ENCODE measurements at places on chromosomes 2 and 18. TPM values are rescaled to one million over a fixed set of nuclear protein-coding genes. Genes with fewer than 3 reads are reported as not detected.

DNA sequence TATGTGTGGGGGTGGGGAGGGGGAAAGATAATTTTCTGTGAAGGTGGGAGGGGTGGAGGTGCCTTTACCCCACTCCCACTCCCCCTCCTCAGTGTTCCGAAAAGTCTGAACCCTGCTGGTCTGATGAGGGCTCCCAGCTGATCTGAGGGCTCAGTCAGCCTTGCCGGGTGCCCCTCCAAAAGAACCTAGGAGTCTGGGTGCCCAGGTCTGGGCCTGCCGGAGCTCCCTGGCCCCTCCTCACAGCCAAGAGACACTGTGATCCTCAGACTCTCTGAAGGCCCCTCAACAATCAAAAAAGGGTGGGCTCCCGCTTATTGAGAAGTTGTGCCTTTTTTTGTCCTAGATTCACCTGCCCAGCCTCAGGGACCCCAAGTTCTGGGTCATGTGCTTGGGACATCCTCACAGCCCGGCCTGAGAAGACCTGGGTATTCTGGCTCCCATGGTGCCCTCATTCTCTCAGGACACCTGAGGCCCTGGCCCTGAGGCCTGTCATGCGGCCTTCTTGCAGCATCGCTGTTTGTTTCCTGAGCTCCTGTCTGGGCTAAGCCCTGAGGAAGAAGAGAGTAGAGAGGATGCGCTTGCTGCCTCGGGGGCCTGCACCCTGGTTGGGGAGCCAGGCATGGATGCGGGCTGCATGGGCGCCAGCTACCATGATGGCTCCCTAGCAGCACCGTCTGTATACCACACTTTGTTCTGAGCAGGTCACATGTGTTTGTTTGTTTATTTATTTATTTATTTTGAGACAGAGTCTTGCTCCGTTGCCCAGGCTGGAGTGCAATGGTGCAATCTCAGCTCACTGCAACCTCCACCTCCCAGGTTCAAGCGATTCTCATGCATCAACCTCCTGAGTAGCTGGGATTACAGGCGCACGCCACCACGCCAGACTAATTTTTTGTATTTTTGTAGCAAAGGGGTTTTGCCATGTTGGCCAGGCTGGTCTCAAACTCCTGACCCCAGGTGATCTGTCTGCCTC lies 44.0 kb downstream of the SDC1 start:
- no peak for DNase-seq

DNA sequence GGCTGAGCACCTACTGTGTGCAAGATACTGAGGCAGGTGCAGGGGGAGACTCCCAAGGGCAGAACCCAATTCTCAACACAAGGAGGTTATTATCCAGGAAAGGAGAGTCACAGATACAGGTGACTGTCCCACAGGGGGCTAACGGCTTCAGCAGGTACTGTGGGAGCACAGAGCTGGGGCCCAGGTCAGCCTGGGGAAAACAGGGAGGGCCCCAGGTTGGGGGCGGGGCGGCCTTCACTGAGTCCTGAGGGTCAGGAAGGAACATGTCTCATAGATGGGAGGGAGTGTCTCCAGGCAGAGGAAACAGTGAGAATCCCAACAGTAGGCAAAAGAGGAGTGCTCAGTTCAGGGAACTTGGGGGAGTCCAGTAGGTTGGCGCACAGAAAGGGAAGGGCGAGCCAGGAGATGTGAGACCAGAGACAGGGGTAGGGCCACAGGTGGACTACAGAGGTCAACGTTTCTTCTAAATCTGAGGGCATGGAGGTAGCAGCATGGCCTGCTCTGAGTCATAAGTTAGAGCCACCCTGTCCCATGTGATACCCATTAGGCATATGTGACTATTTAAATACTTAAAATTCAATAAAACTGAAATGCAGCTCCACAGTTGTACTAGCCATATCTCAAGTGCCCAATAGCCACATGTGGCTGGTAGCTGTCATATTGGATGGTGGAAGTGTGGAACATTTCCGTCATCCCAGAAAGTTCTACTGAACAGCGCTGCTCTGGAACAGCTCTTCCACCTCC lies 157.2 kb downstream of the TTC32 start:
- no peak for DNase-seq

- DNase-seq, result no peak
These were observed 44.4 kb downstream of the RAB27B start for GRCh38 chr18:54872681-54873080.

GRCh38 chr2:164911832-164912231 lies 43.5 kb downstream of the SLC38A11 start:
- DNase-seq, result no peak

DNA sequence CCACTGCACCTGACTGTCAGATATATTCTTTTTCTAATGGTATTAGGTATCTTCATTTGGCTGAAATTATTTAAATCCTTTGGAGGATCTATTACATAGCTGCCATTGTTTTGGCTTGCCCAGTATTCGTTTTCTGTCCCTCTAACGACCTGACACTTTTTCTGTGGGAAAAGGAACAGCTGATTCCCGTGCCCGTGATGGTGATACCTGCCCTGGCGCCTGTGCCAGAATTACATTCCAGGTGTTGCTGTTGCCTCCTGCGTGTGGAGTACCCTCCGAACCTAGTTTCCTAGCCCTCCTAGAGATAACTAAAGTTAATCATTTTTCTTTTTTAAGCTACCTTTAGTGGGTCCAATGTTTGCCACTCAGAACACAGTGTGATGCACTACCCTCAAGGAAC lies 14.0 kb downstream of the HOXD1 start:
- no peak for DNase-seq

DNA sequence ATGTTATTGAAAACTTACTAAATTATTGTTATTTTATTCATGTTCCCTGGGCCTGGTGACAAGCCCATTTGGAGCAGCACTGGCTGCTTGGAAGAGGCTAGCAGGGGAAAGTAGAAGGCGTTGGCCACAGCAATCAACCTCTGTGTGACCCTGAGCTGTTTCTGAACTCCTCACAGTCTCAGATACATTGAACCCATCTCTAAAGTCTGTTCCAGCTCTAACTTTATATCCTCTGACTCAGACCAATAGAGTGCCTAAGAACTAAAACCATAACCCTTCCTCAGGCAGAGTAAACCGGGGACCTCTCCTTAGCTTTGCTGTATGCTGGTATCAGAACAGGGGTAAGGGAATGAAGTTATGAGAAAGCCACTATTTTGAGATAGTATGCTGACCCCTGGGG lies 96.4 kb upstream of the NOL4 start:
- DNase-seq, result no peak

DNA sequence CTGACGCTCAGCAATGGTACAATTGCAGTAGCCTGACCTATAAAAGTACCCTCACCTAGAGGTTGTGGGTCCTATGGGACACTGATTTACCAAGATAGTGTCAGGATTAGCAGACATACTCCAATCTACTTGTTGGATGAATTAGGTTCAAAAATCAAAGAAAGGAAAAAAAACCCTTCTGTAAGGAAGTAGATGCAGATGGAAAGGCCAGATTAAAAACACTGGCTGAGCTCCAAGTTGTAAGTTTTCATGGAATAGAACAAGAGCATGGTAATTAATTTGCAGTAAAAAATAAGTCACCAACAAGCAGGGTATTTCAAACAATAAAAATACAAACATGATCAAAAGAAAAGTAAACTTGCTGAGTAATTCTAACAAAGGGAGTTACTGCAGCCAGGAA lies 26.4 kb downstream of the IDH1 start:
- no peak for DNase-seq

The CNRIP1 gene
- total RNA-seq, result not detected

The SCYGR7 gene
- not detected for total RNA-seq

The PMAIP1 gene
- 57.2 TPM for total RNA-seq

The ME2 gene
- total RNA-seq, result 122 TPM

Data from activated T-helper 1 cell treated with anti-CD3 and anti-CD28 coated beads, Interleukin-12 subunit alpha, Interleukin-12 subunit beta, Interleukin-2, Interleukin-4 antibody, amounts not matched to agents 30 ng/mL and 10 ng/mL and 1 ng/mL, durations not matched to agents 14 hours and 24 hours and 36 hours (primary cell).